ENCODE measurements at places on chromosomes 1 and 21.

DNA sequence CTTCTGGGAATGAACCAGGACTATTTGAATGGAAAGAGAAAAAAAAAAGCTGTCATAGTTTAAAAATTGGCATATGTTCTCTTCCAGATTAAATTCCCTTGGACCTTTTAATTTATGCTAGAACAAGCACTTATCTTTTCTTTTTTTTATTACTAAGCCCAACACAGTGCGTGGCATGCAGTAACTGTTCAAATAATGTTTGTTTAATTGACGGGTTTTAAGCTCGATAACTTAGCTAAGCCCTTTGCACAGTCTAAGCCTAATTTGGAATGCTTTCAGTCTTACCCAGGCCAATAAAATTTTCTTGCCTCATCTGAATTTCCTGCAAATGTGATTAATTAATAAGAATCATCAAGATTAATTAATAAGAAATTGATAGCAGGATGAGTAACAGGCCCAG, 39.3 kb upstream of the EDEM3 start:
- DNase-seq = no peak

- DNase-seq = peak; percentile 20
Measured at GRCh38 chr21:35438643-35439404, 389.7 kb upstream of the RUNX1 start.

- DNase-seq = no peak
Measured at GRCh38 chr1:217134857-217135568, 411.8 kb upstream of the ESRRG start.

DNA sequence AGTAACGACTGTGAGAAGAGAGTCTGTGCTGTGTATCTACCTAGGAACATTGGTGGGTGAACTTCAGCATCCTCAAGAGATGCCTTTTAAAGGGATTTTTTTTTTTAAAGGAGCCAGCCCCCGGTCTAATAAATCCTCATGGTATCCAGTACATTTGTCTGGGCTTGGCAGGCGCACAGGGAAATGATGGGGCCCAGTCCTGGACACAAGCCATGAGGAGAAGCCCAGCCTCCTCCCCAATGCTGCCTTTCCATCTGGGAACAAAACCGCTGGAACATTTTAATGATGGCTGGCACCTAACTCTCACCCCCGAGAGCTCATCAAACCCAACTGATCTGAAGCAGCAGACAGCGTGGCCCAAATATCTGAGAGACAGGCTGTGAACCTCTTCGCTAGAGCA, 64.2 kb downstream of the ACOT7 start:
- no peak for DNase-seq

GRCh38 chr21:44757731-44758130, 43.9 kb downstream of the UBE2G2 start:
- no peak for DNase-seq

DNA sequence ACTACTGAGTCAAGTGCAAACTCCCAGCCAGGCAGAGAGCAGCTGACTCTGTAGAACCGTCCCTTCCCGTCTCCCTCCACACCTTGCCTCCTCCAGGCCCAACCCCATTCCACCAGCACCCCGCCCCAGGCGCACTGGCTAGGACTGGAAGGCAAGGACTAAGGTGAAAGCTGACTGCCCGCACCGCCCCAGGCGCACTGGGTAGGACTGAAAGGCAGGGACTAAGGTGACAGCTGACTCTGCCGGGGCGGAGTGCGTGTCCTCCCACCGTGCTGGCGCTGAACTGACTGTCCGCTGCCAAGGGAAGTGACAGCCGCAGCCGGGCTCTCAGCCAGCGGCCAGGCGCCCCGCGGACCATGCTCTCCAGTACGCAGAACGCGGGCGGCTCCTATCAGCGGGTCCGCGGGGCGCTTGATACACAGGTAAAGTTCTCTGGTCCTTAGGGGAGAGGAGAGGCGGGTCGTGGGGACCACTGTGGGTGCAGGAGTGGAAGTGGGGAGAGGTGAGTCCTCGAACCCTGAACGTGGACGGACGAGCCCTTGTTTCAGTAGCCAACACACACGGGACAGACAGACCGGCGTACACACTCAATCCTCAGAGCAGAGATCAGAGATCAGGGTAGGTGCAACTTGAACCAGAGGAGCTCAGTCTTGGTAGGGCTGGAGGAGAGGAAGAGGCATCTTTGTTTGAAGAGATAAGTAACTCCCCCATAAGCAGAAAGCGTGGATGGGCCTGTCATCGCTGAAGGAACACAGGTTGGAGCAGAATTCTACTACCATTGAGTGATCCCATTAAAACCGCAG, 58.0 kb downstream of the RBM11 start:
- no peak for DNase-seq

- DNase-seq = no peak
Measured at GRCh38 chr1:175219774-175220173, 27.2 kb upstream of the KIAA0040 start.

- peak; percentile 51 for DNase-seq
Measured at GRCh38 chr1:40980453-40981121, 1.1 kb downstream of the CTPS1 start.

- DNase-seq = no peak
Measured at GRCh38 chr21:15354516-15354915, 289.7 kb upstream of the NRIP1 start.

GRCh38 chr1:181002582-181003172, 20.0 kb downstream of the STX6 start:
- DNase-seq = no peak

- no peak for DNase-seq
Measured at GRCh38 chr1:213772128-213773063, 215.4 kb upstream of the PROX1 start.

DNA sequence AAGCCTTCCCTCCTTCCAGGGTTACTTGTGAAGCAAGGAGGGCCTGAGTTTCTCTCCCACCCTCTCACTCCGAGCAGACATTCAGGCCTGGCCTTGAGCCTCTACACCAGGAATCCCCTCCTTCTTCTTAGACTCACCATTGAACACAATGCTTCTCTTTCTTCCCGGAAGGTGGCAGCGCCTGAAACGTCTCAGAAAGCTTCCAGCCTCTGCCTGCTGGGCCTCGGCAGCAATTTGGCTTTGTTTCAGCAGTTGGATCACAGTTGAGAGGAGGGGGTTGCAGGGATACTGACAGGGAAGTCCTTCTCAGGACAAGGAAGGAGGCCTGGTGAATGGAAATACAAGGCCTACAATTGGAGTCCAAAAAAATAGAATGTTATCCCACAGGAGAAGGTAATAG, 6.3 kb downstream of the CLDN8 start:
- no peak for DNase-seq

GRCh38 chr1:112637254-112638109, 17.9 kb downstream of the CAPZA1 start:
- DNase-seq = no peak

- no peak for DNase-seq
Measured at GRCh38 chr1:162709132-162709860, 77.0 kb downstream of the DDR2 start.

GRCh38 chr1:195158091-195158490, 1450.1 kb downstream of the KCNT2 start:
- DNase-seq = no peak

DNA sequence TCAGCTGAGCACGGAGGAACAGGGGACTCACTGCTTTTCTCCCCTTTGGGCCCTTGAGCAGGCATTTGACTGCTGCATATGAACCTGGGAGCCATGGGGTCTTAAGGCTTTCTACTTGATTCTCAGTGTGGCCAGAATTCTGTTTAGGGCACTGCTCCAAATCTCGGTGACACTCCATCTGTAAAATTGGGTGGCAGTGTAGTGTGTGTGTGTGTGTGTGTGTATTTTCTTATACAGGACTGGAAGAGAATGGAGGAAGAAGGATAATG, 162.2 kb downstream of the PBX1 start:
- no peak for DNase-seq

DNA sequence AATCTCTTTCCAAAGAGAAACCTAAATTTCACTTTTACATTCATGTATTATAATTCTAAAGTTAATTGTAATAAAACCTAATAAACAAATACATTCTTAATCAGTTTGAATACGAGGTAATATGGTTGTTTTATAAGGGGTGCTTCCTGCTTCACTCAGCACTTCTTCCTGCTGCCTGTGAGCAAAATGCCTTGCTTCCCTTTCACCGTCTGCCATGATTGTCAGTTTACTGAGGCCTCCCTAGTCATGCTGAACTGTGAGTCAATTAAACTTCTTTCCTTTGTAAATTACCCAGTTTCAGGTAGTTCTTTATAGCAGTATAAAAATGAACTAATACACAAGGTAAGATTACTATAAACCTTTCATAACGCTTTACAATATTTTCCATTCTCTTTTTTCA, 491.1 kb upstream of the LRRC7 start:
- DNase-seq = no peak

DNA sequence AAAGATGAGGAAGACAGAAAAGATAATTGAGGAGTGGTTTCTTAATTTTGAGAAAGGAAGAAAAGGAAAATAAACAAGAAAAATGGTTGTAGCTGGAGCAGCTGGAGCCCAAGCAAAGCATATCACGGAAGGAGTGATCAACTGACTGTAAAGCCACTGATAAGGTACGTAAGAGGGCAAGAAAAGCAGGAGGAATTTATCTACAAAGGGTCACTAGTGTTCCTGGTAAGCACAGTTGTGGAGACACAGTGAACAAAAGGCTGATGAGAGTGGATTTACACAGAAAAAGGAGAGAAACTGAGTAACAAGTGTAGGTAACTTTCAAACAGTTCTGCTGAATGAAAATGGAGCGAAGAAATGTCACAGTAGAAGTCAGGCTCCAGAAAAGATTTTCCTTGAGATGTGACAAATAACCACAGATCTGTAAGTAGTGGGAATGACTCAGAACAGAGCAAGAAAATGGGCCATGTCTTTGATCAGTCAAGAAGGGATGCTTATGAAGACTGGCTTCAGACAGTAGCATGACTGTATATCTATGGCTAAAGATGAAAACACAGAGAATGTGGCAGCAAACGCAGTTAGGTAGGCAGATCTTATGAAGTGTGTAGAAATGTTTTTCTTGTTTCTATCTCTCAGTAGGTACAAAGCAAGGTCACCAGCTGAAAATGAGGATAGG, 45.6 kb upstream of the RBM34 start:
- DNase-seq = no peak

DNA sequence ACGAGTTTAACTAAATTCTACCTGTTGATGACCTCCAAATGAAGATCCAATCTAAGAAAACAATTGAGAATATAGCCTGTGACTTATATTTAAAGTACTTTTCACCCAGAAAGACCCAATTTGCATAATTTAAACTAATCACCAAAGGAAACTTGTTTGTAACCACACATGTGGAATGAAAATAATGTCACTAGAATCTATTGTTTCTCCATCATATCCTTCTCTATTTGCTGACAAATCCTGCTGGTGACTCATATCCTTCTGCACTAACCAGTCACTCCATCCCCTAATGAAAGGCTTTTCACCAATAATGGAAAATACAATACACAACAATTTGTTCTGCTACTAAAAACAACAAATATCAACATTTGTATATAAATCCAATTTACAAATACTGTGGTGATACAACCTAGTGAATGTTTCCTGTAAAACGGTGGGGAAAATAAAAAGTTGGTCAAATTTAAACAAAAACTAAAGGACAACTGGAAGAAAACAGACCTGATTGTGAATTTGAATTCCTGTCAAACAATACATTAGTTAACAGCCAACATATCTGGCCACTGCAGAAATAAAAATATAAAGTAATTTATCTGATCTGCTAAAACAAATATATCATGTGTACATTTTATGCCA, 6.5 kb downstream of the PTP4A2 start:
- no peak for DNase-seq

GRCh38 chr21:32372755-32373154, 20.1 kb downstream of the URB1 start:
- DNase-seq = no peak

DNA sequence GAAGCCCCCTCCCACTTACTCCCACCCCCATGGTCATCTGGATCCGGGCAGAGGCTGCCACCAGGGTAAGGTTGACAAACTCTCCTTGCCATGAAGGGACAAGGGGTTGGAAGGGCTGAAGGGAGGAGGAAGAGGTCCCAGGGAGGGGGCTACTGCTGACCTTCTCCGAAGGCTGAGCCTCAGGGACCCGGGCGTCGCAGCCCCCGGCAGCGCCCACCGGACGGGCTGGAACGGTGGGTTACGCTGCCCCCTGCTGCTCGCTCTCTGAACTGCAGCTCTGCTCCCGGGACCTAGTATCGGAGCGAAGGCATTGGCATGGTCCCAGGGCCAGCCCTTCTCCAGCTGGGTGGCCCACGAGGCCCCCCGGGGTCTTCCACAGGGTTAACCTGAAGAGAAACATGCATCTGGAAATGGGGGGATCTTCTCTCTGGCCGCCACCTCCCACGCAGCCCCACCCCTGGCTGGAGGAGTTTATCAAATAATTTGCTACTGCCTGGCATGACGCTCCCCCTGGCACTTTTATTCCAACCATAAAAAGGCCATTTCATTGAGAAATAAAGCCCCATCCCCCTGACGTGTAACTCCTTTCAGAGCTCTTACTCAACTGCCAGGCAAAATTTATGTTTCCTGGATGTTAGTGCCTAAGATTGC, 70.4 kb upstream of the TARDBP start:
- peak; percentile 39 for DNase-seq

DNA sequence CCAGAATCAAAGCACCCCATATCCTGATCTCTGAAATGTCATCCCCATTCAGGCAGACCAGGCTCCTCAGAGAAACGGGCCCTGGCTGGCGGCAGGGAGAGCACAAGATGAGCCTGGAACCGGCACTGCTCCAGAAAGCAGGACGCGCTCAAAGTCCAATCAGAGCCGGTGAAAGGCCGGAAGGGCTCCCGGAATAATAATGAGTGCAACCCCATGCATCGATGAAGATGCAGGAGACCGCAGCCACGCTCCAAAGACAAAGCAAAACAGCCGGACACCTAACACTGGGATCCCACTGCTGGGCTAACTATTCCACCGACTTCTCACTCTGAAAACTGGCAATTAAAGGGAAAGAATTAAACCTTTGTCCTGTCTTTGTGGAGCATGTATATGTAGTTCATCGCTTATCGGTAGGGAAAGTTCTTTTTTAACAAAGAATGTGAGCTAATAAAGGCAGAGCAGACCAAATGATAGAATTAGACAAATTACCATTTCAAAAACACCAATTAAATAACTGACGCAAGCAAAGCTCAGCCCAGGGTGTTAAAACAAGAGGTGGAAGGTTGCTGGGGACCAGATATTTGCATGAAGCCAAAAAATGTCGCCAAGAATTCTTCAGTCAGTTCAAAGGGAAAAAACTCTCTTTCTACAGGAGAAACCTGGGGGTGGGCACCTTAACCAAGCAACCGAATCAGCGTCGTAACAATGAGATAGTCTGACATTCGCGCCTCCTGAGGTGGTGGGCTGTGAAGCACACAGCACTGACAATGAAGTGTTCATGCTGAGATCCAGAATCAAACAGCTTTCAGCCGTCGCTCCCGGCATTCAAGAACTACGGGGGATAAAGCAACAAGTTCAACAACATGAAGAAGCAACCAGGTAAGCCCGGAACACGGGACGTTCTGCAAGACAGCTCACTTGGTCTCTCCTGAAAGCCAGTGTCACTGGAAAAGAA, 95.2 kb downstream of the NPHP4 start:
- DNase-seq = no peak

GRCh38 chr1:80607064-80607463, 1193.7 kb upstream of the ADGRL2 start:
- DNase-seq = no peak

DNA sequence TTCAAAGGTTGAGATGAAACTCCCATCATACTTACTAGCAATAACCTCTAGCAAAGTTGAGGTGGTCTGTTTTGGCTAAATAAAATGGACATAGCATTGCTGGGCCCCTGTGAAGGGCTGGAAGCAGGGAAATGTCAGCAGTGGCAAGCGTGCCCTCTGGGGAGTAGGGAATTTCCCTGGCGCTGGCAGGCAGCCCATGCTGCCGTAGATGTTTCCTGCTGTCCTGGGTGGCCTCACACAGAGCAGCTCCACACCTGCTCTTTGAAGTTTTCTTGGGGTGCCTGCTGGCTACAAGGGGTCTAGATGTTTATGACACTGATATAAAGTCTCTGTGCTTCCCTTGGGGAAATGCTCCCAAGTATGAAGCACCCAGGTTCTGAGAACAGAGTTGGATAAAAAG, 30.2 kb downstream of the ADARB1 start:
- peak; percentile 50 for DNase-seq

All from GM06990 (cell line).